Brain microvascular endothelial cell (primary cell): ENCODE measurements at places on chromosomes 2 and 18.

GRCh38 chr2:234708091-234708683 is 211.3 kb upstream of the ARL4C start:
- DNase-seq = no peak

- DNase-seq = no peak
Observed at GRCh38 chr2:182541268-182541667, 114.4 kb upstream of the PDE1A start.

GRCh38 chr18:59453468-59453961 is 94.5 kb upstream of the LMAN1 start:
- no peak for DNase-seq

DNA sequence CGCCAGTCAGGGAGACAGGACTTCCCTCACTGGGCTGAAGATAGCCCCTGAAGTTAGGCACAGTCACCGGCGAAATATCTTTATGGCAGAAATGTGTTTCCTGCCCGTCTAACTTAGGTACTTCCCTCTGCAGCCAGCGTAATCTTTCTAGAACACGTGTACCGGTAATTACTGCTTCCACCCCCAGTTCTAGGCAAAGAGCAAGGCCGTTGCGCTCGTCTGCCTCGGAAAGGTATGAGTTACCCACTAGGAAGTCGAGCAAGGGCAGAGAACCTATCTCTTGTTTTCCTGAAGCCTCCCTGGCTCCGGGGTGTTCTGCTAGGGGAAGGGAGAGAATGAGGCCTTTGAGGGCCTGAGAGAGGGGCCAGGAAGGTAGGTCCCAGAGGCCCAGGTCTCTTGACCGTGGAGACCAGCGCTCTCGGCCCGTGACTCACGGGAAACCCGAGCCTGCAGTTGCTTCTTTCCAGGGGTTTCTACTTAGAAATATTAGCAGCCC is 70.0 kb downstream of the TWSG1 start:
- no peak for DNase-seq

GRCh38 chr2:104768694-104769093 is 85.2 kb upstream of the POU3F3 start:
- DNase-seq = peak; percentile 82

DNA sequence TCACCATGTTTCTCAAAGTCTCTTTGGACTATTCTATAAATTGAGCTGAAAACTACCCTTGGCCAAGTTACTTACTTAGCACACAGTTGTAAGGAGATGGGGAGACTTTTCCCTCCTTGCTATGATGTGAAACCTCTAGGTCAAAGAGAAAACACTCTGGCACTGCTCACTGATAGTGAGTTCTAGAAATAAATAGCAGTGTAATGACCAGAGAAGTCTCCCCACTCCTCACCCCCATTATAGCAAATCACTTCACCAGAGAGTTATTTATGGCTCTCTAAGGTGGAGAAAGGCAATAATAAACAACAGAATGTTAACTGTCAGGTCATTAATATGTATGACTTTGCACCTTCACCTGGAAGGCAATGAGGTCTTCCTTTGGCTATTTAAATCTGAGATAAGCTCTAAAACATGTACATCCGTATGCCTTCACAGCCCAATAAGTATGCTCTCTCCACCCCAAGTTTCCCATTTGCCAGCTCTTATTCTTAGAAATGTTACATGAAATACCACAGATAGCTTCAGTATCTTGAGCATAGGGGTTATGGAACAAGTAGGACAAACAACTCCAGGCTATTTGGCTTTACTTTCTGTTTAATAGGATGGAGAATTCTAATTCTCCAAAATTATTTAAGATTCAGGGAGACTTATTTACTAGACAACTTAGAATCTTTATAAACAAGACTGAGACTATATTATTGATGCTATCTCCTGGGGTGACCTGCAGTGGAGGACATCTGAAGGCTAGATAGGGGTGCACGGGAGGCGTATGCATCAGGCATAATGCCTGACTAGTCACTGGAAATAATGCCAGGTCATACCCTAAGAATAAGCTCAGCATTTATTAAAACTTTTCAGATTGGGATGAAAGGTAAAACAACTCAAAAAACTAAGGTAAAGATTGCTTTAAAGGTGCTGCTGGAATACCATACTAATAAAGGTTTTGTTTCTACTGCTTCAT is 65.3 kb upstream of the DTNB start:
- no peak for DNase-seq

- no peak for DNase-seq
Observed at GRCh38 chr2:177340158-177340557, 52.4 kb upstream of the AGPS start.

DNA sequence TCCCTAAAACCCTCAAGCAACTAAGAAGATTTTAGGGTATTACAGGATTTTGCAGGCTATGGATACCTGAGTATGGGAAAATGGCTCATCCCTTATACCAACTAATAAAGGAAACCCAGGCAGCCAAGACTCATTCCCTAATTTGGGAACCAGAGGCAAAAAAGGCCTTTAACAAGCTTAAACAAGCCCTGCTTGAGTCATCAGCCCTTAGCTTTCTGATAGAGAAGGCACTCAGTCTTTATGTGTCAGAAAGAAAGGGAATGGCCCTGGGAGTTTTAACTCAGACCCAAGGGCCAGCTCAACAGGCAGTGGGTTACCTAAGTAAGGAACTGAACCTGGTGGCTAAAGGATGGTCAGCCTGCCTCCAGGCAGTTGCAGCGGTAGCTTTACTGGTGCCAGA is 96.9 kb upstream of the RMP24 start:
- no peak for DNase-seq

GRCh38 chr18:73908323-73908722 is 239.3 kb downstream of the FBXO15 start:
- peak; percentile 25 for DNase-seq
